ENCODE measurements at places on chromosomes 12 and 14.
A peak's percentile ranks its signal among the peaks of the same experiment; 100 is the strongest.

DNA sequence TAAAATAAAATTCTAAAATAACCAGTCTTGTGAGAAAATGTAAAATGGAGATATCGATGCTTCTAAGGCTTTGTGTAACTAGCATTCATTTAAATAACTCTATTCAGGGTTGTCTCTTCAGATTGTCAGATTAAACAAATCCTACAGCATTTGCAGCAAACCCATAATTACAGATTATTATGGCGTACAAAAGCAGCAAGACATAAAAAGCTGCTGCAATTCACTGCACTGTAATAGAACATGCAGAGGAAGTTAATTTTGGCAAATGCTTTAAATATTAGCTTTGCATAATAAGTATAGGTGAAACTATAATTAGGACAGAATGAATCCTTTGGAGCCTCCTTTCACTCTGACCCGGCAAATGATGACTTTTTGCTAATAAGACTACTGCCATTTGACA, 98.3 kb downstream of the INSM2 start:
- DNase-seq = no peak

GRCh38 chr12:127277882-127278281, 989.1 kb upstream of the TMEM132C start:
- no peak for DNase-seq

DNA sequence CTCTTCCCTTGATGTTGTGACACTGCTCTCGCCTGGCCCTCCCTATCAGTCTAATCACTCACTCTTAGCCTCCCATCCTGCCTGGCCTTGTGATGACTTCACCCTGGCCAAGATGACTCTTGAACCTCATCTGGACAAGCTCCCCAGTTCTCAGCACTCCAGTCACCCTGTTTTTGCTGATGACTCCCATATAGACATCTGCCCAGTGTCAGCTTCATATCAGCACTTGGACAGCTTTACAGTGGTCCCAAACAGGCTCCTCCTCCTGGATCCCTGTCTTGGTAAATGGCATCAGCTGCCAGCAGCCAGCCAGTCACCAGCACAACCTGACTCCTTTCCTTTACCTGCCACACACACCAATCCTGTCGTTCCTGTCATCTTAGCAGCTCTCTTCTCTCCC, 104.2 kb downstream of the POLR3B start:
- no peak for DNase-seq

DNA sequence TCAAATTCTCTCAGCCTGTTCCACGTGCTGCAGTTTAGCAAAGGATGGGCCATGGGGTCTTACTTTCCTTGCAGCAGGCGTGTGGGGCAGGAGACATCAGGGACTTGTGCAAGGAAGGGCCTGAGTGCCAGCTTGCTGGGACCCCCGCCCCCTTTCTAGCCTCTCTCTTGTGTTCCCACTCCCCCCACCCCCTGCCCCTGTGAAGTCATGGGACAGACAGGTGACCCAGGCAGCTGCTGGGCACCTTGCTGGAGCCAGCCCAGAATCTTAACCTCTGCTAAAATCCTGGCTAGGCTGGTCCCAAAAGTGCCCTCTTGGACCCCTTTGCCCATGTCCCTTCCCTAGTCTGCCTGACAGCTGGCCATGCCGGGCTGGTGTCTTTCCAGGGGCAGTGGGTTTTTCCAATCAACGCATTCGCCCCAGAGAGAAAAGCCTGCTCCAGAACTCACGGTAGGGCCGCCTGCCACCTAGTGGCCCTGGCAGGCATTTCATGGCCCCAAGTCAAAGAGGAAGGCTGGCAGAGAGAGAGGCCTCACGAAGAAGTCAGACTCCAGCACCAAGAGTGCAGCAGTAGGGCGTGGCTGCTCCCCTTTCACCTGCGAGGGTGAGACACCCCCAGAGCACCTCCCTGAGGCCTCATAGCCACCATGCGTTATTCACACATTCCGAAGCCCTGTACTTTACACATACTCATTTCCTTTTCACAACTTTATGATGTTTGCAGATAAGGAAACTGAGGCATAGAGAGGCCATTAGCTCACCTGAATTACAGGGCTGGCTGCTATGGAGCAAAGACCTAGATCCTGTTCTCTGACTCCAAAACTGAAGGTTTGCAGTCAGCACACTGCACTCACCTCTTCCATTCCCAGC, 67.4 kb downstream of the LGMN start:
- peak; percentile 52 for DNase-seq

DNA sequence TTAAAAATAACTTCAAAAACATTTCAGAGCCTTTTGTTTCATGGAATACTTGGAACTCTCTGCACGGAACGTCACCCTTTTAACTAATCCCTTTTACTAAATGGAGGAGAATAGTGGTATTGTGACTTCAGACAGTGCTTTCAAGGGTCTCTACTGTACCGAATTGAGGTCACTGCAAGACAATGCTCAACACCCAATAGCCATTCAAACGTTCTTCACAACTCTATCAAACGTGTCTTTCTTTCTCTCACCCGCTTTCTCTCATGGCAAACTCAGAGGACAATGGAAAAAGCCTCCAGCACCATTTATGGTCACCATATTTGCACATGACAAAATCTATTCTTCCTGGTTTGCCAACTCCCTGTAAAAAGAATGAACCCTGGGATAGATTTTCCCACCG, 132.1 kb upstream of the SOX5 start:
- DNase-seq = no peak

- no peak for DNase-seq
Observed at GRCh38 chr12:108043286-108043685, 85.8 kb upstream of the WSCD2 start.

DNA sequence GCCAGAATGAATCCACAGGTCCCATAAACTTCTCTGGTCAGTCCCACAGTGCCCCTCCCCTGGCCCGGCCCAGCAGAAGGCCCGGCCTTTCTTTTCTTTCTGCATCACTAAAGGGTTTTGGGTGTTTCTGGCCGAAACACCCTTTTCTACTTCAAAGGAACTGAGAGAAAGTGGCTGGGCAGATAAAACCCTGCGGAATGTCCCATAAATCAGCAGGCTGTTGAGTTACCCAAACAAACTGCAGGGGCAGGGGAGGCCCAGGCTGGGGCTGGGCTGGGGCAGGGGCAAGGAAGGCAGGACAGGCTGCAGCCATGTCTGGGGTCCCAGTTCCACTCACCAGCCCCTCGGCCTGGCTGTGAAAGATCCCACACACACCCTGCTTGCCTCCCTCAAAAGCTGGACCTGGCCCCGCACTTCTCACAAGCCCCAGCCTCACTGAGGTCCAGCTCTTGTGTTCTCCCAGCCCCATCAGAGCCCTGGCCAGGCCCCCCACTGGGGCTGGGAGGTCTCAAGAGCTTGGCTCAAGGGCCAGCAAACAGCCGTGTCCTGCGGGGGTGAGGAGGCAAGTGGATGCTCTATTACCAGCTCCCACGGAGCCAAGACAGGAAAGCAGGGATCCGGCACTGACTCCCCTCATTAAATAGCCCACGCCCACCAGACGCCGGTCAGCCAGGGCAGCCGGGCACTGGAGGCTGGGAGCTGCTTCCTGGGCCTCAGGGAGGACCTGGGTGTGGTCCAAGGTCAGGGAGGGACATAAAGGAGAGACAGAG, 41.9 kb downstream of the CCNK start:
- no peak for DNase-seq

DNA sequence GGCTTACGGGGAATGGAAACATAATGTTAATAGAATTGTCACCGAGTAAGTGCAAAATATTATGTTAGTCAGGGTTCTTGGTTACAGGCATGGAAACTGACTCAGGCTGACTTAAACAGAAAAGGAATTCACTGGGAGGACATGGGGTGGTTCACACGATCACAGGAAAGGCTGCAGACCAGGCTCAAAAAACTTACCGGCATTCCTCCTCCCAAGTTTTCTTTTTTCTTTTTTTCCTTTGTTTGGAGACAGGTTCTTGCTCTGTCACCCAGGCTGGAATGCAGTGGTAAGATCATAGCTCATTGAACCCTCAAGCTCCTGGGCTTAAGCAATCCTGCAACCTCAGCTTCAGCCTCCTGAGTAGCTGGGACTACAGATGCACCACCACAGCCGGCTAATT, 11.9 kb upstream of the UBE2N start:
- DNase-seq = no peak

DNA sequence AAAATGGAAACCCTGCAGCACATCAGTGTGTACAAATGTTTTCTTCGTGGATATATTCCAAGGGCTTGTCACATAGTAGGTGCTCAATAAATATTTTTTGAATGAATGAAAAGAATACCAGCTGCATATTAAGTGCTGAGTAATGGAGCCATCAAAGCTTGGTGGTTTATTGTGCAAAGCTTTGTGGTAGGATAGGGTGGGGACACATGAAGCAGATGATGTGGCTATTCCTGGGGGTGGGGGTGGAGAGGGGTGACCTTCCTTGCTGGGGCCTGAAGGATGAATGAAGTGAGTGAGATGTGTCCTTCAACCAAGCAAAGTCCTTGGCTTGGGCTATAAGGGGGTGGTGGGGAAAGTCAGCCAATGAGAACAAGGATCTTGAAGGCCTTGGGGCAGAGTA, 4.3 kb upstream of the KRT81 start:
- DNase-seq = no peak

- no peak for DNase-seq
Observed at GRCh38 chr14:51044961-51045360, 49.9 kb downstream of the TRIM9 start.

- no peak for DNase-seq
Observed at GRCh38 chr12:95238150-95238549, 20.5 kb downstream of the VEZT start.

DNA sequence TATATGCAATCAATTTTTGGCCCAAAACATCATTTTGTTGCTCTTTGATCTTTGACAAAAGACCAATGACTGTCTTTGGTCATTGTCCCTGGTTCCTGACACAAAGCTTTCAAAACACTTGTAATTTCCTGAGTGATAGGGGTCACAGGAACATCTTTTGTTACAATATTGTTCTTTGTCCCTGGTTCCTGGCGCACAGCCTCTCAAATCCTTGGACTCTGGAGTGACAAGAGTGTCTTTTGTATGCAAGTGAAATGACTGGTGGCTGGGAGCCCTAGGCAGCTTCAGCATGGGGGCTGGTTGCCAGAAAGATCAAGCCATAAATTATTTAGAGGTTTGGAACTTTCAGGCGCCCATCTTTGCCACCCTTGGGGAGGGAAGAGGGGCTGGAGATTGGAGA, 53.9 kb downstream of the DNAH10 start:
- DNase-seq = no peak

GRCh38 chr14:28766469-28766955, at the start of gene FOXG1:
FOXG1 (plus strand) TSS chr14:28766787; CDS start chr14:28767280, 493 bp downstream.
- DNase-seq = peak; percentile 97

- DNase-seq = no peak
Observed at GRCh38 chr14:103745424-103745823, 29.8 kb downstream of the ZFYVE21 start.

- DNase-seq = peak; percentile 47
Observed at GRCh38 chr12:116662612-116663144, 75.2 kb downstream of the SPRING1 start.

GRCh38 chr14:35435177-35435576, 30.6 kb upstream of the NFKBIA start:
- DNase-seq = no peak

DNA sequence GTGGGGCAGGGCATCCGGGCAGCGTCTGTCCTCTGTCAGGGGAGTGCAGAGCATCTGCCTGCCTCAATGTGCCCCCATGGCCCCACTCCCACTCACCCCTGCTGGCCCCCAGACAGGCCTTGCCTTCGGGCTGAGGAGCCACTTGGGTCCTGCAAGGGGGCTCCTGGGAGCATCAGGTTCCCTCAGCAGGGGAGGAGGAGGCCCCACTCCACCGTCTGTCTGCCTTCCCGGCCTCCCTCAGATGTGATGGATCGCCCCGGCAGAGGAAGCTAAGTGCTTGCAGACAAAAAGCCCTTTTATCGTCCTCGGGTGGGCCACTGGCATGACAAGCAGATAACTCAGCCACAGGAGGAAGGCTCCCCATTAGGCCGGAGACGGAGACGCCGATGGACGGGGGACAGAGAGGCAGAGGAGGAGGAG, 35.1 kb downstream of the NCOR2 start:
- no peak for DNase-seq

- DNase-seq = no peak
Observed at GRCh38 chr14:101810897-101811621, 49.5 kb downstream of the PPP2R5C start.

GRCh38 chr12:130053651-130054069, 108.6 kb upstream of the FZD10 start:
- DNase-seq = peak; percentile 74

DNA sequence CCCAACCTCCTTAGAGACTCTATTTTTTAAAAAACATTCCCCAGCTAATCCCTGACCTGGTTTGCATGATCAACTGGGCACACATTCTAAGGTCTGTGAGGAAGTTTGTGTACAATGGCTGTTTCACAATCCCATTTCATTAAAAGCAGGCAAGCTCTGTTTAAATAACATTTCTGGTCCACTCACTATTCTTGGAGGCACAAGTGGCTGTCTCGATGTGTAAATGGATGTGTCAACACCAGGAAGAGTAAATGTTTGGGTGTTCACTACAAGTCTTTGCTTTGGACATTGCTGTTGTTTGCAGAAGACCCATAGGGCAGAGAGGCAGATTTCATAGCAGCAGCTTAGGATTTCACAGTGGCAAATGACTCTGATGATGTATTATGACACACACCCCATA, 98.3 kb downstream of the PDZRN4 start:
- peak; percentile 44 for DNase-seq

DNA sequence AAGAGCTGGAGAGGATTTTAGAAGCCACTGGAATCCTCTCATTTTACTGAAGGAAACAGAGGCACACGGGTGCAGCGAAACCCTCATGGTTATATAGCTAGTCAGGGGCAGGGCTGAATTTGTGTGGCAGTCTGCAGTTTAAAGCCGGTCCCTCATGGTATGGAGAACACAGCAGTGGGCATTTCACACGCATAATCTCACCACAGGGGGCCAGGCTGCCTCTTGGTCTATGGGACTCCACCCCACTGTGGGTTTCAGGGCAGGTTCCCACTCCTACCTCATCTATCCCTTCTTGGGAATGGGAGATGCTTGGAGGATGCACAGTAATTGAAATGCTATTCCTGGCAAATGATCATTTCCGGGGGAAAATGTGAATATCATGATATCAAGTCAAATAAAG, 400.6 kb downstream of the RGS6 start:
- no peak for DNase-seq

- DNase-seq = no peak
Observed at GRCh38 chr14:105888784-105889665, 362.6 kb downstream of the TMEM121 start.

- no peak for DNase-seq
Observed at GRCh38 chr12:132326646-132327045, 2.7 kb downstream of the GALNT9 start.

- DNase-seq = no peak
Observed at GRCh38 chr14:73269729-73270531, 32.6 kb downstream of the PAPLN start.

DNA sequence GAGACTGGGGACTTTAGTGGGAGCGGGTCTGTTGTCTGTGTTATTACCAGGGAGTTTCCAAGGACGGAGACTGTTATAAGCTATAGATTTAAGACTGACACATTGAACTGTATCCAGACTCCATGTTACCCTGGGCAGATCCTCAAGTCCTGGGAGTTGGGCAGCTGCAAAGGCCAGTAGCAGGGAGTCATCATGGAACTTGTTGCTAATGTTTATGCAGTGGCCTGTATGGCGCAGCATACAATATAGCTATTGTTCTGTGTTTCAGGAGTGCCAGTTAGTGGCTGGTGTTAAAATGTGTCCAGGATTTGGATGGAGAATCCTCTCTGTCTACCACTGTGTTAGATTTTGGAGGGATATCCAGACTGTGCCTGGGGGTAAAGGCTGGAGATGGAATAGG, 31.7 kb downstream of the SMOC1 start:
- DNase-seq = no peak
